ENCODE measurements at places on chromosomes 2 and 18. TPM values are rescaled to one million over a fixed set of nuclear protein-coding genes. Genes with fewer than 3 reads are reported as not detected.
A peak's percentile ranks its signal among the peaks of the same experiment; 100 is the strongest.

DNA sequence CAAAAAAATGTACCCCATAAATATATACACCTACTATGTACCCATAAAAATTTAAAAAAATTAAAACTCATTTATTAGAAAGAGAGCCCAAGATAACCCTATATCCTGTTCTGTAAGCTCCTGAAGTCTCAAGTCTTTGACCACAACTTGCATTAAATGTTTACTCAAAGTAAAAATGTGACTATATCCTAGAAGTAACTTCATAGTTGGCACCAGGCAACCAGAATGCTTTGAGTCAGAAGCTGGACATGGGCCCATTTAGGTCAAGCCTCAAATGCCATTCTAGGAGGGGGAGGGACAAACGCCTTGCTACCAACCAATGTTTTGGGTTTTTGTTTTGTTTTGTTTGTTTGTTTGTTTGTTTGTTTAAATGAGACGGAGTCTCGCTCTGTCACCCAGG, 9.3 kb upstream of the TBC1D8 start:
- H3K36me3 ChIP-seq, result no peaks in the 10 kb centered on the region
- DNase-seq, result no peak
- H3K27ac ChIP-seq, result no peak overlapping the region
- no peak overlapping the region for H3K4me3 ChIP-seq
- peaks cover 4% of the 10 kb centered on the region for H3K4me1 ChIP-seq

- no peak overlapping the region for H3K27ac ChIP-seq
- no peaks in the 10 kb centered on the region for H3K36me3 ChIP-seq
- H3K4me3 ChIP-seq, result no peak overlapping the region
- no peak for DNase-seq
- peaks cover 6% of the 10 kb centered on the region for H3K27me3 ChIP-seq
These were observed 17.3 kb upstream of the RHOB start for GRCh38 chr2:20429528-20429927.

DPYSL5 gene
- total RNA-seq, result not detected

TTL gene
- 29.6 TPM for total RNA-seq

ERMN gene
- 0.87 TPM for total RNA-seq

DNA sequence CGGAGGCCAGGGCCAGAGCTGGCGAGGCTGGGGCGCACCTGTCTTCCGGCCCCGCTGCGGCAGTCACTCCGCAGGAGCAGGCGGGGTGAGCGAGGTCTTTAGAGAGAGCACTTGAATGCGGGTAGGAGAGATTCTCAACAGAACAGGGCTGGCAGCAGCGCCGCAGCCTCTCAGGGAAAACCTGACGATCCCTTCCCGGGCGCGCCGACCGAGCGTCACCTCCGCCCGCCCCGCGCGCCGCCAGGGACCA, 526 bp downstream of the PRKRA start:
- H3K4me3 ChIP-seq, result peak overlapping the region; percentile 87
- peaks cover 1% of the 10 kb centered on the region for H3K27me3 ChIP-seq
- peak; percentile 82 for DNase-seq
- H3K4me1 ChIP-seq, result peaks cover 24% of the 10 kb centered on the region
- H3K36me3 ChIP-seq, result peaks cover 26% of the 10 kb centered on the region

DNA sequence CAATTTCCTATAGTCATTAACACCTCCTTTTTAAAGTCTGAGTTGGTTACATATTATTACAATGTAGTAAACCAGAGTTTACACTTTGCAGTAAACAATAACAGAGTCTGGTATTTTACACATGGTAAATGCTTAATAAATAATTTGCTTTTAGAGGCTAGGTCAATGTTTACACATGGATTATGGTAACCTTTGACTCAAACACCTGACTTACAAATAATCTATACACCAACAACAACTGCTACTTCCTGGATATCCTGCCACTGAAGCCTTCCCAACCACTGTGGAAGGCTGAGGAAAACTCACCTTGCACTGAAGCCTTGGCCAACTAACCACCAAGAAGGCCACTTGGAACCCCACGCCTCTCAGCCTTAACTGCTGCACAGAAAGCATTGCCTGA, 5.4 kb downstream of the ALS2 start:
- no peak overlapping the region for H3K4me3 ChIP-seq
- H3K27me3 ChIP-seq, result no peaks in the 10 kb centered on the region
- H3K27ac ChIP-seq, result no peak overlapping the region
- no peaks in the 10 kb centered on the region for H3K36me3 ChIP-seq

DNA sequence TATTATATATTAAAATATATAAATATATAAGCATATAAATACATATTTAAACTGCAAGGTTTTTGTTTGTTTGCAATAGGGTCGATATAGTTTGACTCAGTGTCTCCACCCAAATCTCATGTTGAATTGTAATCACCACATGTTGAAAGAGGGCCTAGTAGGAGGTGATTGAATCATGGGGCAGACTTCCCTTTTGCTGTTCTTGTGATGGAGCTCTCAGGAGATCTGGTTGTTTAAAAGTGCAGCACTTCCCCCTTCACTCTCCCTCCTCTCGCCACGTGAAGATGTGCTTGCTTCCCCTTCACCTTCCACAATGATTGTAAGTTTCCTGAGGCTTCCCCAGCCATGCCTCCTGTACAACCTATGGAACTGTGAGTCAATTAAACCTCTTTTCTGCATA, 2137.3 kb upstream of the CELF4 start:
- no peak overlapping the region for H3K4me3 ChIP-seq
- no peaks in the 10 kb centered on the region for H3K27me3 ChIP-seq
- no peaks in the 10 kb centered on the region for H3K4me1 ChIP-seq

TFCP2L1 gene
- 0.04 TPM for total RNA-seq

GRCh38 chr2:207121784-207122183, 44.0 kb downstream of the KLF7 start:
- no peak for DNase-seq
- H3K36me3 ChIP-seq, result peaks cover 14% of the 10 kb centered on the region
- peaks cover 58% of the 10 kb centered on the region for H3K4me1 ChIP-seq
- H3K27me3 ChIP-seq, result no peaks in the 10 kb centered on the region
- no peak overlapping the region for H3K27ac ChIP-seq

MTIF2 gene
- total RNA-seq, result 51.1 TPM

DNA sequence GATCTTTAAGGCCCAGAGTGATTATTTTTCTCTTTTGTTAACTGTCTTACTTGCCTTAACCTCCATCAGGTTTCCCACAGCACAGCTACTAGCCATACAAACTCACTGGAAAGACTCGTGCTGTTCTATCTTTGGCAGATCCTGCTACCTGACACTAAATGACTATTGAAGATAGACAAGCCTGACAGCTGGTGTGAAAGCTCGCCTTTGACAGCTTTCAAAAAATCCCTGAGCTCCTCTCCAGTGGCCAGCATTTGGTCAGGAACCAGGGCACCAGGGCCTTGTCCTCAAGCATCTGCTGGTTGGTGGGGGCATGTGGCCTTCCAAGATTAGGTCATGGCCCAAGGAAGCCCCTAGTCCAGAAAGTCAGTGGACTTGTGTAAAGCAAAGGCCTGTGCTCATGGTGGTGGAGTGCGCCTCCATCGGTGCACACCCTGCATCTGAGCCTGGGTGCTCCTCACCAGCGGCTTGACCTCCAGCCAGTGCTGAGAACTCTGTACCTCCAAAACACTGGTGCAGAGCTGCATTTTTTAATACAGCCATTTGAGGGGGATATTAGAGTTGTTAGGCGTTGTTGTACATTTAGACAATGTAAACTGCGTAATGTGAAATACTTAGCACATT, 158.5 kb downstream of the NCK2 start:
- no peaks in the 10 kb centered on the region for H3K27me3 ChIP-seq
- no peak overlapping the region for H3K4me3 ChIP-seq
- DNase-seq, result no peak
- peaks cover 48% of the 10 kb centered on the region for H3K4me1 ChIP-seq

DNA sequence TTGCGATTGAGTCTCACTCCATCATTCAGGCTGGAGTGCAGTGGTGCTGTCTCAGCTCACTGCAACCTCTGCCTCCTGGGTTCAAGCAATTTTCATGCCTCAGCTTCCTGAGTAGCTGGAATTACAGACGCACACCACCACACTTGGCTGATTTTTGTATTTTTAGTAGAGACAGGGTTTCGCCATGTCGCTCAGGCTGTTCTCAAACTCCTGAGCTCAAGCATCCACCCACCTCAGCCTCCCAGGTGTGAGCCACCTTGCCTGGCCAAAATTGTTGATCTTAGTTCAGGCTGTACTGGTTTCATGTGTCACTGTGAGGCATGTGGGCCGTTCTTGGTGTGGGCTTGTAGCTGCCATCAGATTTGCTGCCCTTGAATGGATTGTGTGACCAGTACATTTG, 18.1 kb downstream of the CD8A start:
- H3K4me1 ChIP-seq, result peaks cover 36% of the 10 kb centered on the region
- H3K27me3 ChIP-seq, result no peaks in the 10 kb centered on the region
- H3K4me3 ChIP-seq, result no peak overlapping the region
- peaks cover 56% of the 10 kb centered on the region for H3K36me3 ChIP-seq
- no peak for DNase-seq
- no peak overlapping the region for H3K27ac ChIP-seq

GRCh38 chr2:188949046-188949818, 24.9 kb upstream of the COL3A1 start:
- no peaks in the 10 kb centered on the region for H3K27me3 ChIP-seq
- no peak overlapping the region for H3K27ac ChIP-seq
- no peak overlapping the region for H3K4me3 ChIP-seq
- DNase-seq, result no peak
- H3K4me1 ChIP-seq, result no peaks in the 10 kb centered on the region

- no peaks in the 10 kb centered on the region for H3K27me3 ChIP-seq
- peaks cover 23% of the 10 kb centered on the region for H3K4me1 ChIP-seq
- H3K4me3 ChIP-seq, result no peak overlapping the region
- DNase-seq, result peak; percentile 10
- H3K27ac ChIP-seq, result peak overlapping the region; percentile 67
- H3K36me3 ChIP-seq, result peaks cover 4% of the 10 kb centered on the region
These were observed 6.8 kb upstream of the STK25 start for GRCh38 chr2:241514986-241515737.

DNA sequence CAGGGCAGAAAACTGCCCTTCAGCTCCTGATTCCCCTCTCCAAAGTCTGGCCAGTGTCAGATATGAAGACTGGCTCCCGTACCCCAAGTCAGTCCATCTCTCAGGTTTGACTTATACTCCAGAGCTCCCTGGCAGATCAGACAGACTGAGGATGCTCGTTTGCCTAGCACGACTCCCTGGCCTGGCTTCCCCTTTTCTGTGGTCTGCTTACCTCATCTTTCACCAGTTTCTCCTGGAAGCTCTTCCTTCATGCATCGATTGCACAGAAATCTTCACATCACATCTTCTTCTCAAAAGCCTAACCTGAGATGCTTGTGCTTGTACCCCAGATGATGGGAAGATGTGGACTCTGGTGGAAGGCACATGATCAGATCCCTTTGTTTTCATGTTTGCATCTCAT, 387.9 kb upstream of the POU3F3 start:
- H3K4me3 ChIP-seq, result no peak overlapping the region
- H3K27ac ChIP-seq, result no peak overlapping the region
- no peaks in the 10 kb centered on the region for H3K4me1 ChIP-seq
- DNase-seq, result no peak
- H3K27me3 ChIP-seq, result peaks cover 3% of the 10 kb centered on the region
- no peaks in the 10 kb centered on the region for H3K36me3 ChIP-seq

DNA sequence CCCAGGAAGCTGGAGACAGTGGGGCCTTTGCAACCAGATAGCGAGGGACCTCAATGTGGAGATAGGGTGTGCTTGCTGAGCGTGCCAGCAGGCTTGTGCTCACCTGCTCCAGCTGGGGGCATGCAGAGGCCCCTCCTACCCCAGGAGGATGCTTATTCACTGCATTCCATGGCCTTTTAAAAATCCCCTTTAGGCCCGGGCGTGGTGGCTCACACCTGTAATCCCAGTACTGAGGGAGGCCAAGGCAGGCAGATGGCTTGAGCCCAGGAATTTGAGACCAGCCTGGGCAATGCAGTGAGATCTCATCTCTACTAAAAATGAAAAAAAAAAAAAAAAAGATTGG, 54.5 kb downstream of the ODC1 start:
- peaks cover 16% of the 10 kb centered on the region for H3K36me3 ChIP-seq
- peaks cover 51% of the 10 kb centered on the region for H3K4me1 ChIP-seq

DNA sequence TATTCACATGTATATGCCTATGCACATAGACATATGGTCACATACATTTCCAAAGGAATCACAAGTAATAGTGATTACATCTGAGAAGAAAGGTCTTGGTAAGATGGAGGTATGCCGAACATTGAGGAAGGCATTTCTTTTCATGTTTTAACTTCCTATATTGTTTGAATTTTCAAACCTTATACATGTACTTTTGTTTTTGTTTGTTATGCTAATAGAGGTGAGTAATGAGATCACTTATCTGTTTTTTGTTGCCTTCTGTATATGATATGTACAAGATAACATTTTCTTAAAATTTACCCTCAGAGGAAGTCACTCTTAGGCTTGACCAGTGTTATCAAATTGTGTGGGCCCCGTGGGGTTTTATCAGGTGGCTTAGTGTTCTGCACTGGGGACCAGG, 166.5 kb upstream of the OTX1 start:
- H3K36me3 ChIP-seq, result peaks cover 12% of the 10 kb centered on the region
- no peak for DNase-seq
- no peak overlapping the region for H3K4me3 ChIP-seq
- H3K4me1 ChIP-seq, result no peaks in the 10 kb centered on the region

DSG3 gene
- not detected for total RNA-seq

GRCh38 chr2:226818930-226819329, 16.9 kb upstream of the RHBDD1 start:
- no peak overlapping the region for H3K4me3 ChIP-seq
- H3K27ac ChIP-seq, result no peak overlapping the region
- H3K36me3 ChIP-seq, result no peaks in the 10 kb centered on the region
- no peak for DNase-seq
- no peaks in the 10 kb centered on the region for H3K4me1 ChIP-seq
- peaks cover 10% of the 10 kb centered on the region for H3K27me3 ChIP-seq

IL1R1 gene
- total RNA-seq, result 0.63 TPM

DNA sequence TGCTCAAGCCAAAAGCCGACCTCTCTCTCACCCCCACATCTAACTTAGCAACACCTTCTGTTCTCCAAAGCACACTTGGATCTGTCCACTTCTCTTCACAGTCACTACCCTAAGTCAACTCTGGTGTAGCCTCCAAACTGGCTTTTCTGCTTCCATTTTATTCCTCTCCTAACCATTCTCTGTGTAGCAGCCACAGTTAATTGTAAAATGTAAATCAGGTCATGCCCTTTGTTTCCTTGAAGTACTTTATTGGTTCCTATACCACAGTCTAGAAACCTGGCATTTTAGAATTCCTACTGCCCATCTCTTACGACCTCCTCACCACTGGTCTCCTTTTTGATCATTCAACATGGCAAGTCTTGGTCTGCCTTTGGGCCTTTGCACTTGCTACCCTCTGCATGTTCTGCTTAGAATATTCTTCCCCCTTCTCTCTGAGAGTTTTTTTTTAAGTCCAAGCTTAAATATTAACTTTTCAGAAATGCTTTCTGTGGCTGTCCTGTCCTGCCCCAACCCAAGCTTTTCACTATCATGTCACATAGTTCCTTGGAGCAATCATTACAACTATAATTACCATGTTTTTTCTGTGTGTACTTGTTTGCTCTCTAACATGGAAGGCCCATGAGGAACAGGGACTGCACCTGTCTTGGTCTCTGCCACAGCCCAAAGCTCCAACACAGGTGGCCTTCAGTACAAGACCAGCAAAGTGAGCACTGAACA, 42.9 kb downstream of the PLA2R1 start:
- no peaks in the 10 kb centered on the region for H3K36me3 ChIP-seq
- H3K4me1 ChIP-seq, result no peaks in the 10 kb centered on the region
- no peak overlapping the region for H3K4me3 ChIP-seq
- no peak overlapping the region for H3K27ac ChIP-seq
- peaks cover 6% of the 10 kb centered on the region for H3K27me3 ChIP-seq

LTBP1 gene
- total RNA-seq, result 0.18 TPM
